NCI-H1930 (cell line): ENCODE measurements at places on chromosomes 2 and 18.

DNA sequence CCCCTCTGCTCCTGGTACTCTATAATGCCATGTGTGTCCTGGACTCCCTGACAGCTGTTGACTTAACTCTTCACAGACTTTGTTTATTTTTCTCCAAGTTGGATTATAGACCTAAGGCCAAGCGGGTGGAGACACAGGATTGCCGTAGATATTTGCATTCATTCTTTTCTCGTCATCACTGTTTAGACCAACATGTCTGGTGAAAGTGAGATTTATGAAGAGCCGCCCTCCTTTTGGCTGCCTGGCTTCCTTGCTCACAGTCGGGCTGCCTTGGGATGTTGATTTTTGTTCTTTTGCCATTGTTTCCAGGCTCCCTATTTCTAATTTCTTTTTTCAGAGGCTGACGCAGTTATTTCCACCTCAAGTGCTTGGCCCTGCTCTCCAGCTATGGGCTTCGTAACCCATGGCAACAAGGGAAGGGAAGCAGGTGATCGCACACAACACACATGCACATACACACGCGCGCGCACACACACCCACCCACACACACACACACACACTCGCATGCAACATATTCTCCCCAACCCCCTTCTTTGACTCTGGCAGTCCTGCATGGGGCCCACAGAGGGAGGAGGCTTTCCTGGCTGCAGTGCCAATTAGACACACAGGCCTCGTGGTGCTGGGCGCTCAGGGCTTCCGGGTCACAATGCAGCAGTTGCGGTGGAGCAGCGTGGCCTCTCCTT lies 296.5 kb downstream of the MTX2 start:
- DNase-seq: no peak

GRCh38 chr2:42554392-42554791 lies 14.0 kb upstream of the MTA3 start:
- no peak for DNase-seq

DNA sequence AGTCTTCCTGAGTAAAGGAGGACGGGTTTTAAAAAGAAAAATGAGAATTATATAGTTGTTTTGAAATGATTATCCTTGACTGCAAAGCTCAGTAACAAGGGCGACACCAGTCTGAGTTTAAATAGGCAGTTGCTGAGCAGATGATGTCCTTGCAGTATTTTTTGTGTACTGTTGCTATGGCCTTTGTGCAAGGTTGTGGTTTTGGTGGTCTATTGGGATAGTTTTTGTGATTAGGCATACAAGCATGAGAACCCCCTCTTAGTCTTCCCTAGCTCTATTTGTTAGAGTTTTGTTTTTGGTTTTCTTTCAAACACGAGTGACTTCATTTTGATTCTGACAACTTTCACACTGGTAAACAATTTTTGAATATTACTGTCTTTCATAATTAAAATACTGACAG lies 64.1 kb downstream of the TAF4B start:
- DNase-seq: no peak

GRCh38 chr2:235594041-235594440 lies 100.2 kb downstream of the AGAP1 start:
- peak; percentile 35 for DNase-seq

DNA sequence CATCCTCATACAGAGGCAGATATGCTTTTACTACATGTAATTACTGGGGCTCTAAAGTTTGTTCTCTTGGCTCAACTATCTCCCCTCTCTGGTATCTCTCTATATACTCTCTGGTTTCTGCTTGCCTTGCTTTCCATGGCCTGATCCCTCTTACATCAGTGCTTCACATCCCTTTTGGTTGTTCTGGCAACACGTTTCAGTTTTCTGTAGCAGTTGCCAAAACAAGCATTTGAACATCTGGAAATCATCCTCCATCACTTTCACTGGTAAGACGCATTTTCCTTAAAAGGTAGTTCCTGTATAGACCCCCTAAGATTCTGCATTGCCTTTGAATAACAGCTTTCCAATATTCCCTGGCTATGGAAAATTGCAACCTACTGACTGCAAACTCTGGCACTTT lies 25.9 kb downstream of the COL5A2 start:
- no peak for DNase-seq

GRCh38 chr2:47595687-47596086 lies 187.3 kb upstream of the MSH6 start:
- DNase-seq: no peak

- no peak for DNase-seq
These were observed 27.4 kb upstream of the WIPF1 start for GRCh38 chr2:174624895-174625430.

- no peak for DNase-seq
These were observed 143.9 kb downstream of the ESCO1 start for GRCh38 chr18:21456428-21457178.

GRCh38 chr2:169683054-169683424 lies 11.2 kb downstream of the CFAP210 start:
- DNase-seq: no peak

DNA sequence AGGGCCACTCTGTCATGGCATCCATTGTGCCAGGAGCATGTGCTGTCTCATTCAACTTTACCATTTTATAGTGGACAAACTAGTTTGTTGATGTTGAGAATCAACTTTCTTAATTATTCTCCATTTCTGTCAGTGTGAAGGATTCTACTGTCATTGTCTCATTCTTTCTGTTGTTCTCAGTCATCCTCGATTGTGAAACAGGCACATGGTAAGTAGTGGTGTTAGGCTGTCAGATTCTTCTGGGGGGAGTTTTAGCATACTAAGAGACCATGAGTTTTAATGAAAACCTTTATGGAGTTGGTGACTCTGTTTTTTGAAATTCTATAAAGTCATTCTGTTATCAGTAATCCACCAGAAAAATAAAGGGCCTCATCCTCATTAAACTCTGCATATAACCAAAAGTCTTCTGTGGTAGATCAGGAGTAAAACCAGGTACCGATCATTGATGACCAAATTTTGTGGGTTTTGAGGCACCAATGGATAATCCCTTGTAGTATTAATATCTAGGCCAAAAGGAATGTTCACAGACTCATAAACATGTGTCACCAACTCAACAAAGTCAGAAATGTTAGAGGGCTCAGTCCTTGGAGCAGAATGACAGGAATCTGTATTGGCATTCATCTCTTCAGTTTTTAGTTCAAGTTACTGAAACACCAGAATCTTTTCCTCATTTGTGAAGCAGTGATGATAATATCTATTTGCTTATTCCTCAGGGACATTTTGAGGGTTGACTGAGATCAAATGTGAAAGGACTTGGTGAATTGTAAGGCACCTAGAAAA lies 73.2 kb downstream of the CERS6 start:
- no peak for DNase-seq

DNA sequence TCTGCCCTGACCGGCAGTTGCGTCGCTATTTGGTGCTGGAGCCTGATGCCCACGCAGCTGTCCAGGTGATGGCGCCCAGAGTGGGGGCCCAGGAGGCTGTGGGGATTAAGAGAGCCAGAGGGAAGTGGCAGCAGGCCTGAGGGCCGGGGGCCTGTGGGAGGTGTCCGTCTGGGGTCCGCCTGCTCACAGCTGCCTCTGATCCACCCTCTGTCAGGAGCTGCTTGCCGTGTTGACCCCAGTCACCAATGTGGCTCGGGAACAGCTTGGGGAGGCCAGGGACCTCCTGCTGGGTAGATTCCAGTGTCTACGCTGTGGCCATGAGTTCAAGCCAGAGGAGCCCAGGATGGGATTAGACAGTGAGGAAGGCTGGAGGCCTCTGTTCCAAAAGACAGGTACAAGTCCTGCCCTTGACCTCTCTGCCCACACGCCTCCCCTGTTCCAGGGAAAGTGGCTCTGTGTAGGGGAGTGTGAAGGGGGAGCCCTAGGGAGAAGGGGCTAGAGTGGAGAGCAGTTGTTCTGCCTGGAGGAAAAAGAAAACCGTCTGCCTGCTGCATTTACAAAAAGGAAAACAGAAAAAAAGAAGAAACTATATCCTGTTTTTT lies 11.6 kb downstream of the STK11IP start:
- no peak for DNase-seq

- no peak for DNase-seq
These were observed 41.5 kb downstream of the SP140 start for GRCh38 chr2:230267059-230267458.

- DNase-seq: no peak
These were observed 13.8 kb downstream of the MROH2A start for GRCh38 chr2:233791883-233792329.

- DNase-seq: no peak
These were observed 100.7 kb downstream of the ANKRD44 start for GRCh38 chr2:197209742-197210408.

GRCh38 chr2:46498681-46499080 lies 19.3 kb downstream of the TMEM247 start:
- no peak for DNase-seq

DNA sequence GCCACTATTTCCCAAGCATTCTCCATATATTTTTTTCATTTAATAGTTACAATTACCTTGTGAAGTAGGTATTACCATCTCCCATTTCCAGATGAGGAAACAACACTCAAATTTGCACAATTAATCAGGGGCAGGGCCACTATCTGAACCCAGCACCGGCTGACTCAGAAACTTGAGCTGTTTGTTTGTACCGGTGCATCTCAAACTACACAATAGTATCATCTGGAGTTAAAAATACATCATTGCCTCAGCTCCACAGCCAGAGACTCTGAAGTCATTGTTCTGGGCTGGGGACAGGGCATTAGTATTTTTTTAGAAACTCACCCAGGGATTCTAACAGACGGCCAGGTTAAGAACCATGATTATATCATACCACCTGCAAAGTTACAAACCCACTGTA lies 55.9 kb downstream of the CDCA7 start:
- DNase-seq: no peak

DNA sequence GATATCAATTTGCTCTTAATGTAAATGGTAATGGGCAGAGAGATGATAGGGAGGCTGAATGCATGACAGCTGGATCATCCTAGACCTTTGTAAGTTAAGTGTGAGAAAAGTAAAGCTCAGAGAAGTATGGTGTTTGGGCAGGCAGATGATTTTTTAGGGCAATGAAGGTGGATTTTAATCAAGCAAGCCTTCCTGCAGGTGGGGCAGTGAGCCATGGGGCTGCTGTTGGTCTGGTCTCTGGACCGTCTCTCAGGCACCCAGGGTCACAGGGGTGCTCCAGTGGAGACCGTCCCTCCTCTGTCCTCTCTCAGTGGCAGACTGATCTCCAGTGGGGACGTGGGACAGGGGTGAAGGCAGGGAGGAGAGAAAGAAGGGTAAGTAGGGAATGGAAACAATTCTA lies 69.8 kb upstream of the STK17B start:
- DNase-seq: no peak

- DNase-seq: no peak
These were observed 34.0 kb downstream of the KANSL3 start for GRCh38 chr2:96604104-96604503.

GRCh38 chr2:47641366-47641765 lies 141.6 kb upstream of the MSH6 start:
- DNase-seq: no peak

DNA sequence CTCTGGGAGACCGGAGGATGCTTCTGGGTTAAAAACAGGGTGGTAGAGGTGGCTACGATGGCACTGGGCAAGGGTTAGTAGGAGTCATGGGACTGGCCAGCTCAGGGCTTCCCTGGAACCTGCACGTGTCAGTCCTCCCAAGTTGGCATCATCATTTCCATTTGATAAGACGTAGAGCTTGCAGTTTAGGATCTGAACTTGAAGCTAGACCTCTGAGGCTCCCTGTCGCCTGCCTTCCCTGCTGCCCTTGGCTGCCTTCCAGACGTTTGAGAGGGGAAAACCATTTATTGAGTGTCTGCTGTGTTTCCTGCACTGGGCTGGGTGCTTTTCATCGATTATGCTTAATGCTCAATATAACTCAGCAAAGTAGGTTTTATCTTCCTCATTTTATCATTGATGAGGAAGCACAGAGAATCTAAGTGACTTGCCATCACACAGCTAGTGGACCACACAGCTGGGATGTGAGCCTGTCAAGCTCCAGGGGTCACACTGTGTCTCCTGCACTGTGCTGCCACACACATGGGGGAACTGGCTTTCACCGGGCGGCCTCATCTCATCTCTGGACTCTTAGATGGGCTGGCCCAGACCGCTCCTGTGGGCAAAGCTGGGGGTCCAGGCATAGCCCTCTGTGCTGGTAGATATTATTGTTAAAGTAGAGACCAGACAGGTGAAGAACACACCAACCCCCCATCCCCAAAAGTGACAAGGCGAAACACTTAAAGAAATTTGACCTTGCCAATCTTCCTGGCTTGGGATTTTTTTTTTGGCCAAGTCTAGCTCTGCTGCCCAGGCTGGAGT lies 7.8 kb downstream of the NT5DC4 start:
- no peak for DNase-seq

- no peak for DNase-seq
These were observed 50.3 kb upstream of the SMAD7 start for GRCh38 chr18:49001111-49001510.

- DNase-seq: no peak
These were observed 134.5 kb downstream of the GALNT14 start for GRCh38 chr2:31003749-31004148.

- no peak for DNase-seq
These were observed 117.4 kb upstream of the NABP1 start for GRCh38 chr2:191560411-191560980.

- no peak for DNase-seq
These were observed 1.4 kb upstream of the MBP start for GRCh38 chr18:77133835-77134496.

DNA sequence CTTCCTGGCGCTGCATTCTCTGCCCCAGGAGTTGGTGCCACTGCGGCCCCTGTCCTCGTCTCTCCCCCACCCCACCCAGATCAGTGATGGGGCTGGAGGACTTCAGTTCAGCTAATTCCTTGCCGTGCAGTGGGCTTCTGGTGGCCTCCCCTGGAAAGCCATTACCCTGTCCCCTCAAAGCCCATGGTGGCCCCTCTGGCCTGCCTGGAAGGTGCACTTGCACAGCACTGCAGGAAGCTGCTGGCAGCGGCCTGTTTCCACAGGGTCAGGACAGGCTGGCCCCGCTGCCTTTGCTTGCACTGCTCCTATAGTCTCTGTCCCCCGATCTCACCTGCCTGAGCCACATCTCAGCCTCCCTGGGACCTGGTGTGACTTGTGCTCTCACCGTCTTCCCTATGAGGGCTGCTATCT lies 105.1 kb downstream of the USP40 start:
- no peak for DNase-seq

- no peak for DNase-seq
These were observed 13.8 kb upstream of the TMEM200C start for GRCh38 chr18:5909125-5909524.

- DNase-seq: no peak
These were observed 335.2 kb upstream of the TNP1 start for GRCh38 chr2:217195016-217195415.

DNA sequence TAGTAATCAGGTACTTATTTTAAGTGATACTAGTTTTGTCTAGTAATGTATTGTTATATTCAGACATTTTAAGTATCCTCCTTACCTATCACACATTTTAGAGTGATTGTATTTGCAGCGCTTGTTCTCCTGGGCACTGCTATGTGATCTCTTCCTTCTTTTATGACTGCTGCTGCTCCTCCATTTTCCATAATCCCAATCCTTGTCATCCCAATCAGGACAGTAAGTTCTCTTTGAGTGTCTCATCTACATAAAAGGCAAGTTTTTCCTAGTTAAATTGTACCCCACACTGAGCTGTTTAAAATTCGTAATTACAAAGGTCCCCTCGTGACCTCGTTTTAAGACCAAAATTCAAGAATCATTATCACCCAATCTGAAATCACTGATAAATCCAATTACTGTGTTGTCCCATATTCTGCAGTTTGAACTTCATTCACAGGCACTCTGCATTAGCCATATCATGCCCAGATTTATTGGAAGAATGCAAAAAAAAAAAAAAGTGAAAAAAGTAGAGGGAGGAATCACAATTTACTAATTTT lies 2.8 kb downstream of the CLK1 start:
- DNase-seq: no peak

GRCh38 chr18:71951001-71951400 lies 593.1 kb downstream of the CBLN2 start:
- no peak for DNase-seq

- DNase-seq: no peak
These were observed 32.0 kb downstream of the MGAT4A start for GRCh38 chr2:98698896-98699295.
